RWPE1 (cell line): ENCODE measurements at places on chromosomes 1 and 21.
A peak's percentile ranks its signal among the peaks of the same experiment; 100 is the strongest.

DNA sequence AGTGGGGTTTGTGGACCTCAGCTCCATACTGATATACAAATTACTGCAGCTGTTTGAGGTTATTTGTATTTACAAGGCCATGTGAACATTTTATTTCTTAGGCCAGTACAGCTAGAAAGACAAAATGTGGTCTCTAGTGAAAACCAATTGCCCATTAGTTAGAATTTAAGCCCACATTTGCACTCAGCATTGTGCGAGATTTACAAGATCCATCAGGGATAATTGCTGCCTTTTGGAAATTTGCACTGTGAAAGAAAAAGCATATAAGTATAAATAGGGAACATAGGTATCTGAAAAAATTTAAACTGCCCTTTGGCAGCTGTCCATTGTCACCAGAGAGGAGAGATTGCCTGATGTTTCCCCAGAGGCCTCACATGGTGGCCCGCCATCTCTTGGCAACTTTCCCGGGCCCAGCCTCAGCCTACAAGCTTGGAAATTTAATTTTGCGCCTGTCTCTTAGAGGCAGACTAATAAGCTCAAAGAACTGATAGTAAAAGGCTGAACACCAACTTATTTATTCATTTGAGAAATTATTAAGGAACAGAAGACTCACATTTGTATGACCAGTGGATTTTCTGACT, 120.7 kb downstream of the MAP3K21 start:
- DNase-seq = no peak

GRCh38 chr1:45401524-45401923, 61.3 kb upstream of the MUTYH start:
- no peak for DNase-seq

- peak; percentile 31 for DNase-seq
Measured at GRCh38 chr1:113931451-113931851, 2.3 kb downstream of the HIPK1 start.

GRCh38 chr21:35932232-35932911, 128.0 kb downstream of the SETD4 start:
- peak; percentile 70 for DNase-seq

DNA sequence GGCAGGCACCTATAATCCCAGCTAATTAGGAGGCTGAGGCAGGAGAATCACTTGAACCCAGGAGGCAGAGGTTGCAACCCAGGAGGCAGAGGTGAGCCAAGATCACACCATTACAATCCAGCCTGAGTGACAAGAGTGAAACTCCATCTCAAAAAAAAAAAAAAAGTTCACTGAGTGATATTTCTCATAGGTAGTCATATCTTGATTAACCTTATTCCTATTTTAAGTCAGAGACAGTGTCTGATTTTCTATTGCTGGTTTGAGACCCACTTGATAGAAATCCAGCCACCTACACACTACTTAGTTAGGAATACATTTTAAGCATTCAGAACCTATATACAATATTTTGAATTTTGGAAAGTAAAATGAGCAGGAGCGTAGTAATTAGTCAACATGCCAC, 357.4 kb upstream of the ADGRL2 start:
- DNase-seq = no peak

DNA sequence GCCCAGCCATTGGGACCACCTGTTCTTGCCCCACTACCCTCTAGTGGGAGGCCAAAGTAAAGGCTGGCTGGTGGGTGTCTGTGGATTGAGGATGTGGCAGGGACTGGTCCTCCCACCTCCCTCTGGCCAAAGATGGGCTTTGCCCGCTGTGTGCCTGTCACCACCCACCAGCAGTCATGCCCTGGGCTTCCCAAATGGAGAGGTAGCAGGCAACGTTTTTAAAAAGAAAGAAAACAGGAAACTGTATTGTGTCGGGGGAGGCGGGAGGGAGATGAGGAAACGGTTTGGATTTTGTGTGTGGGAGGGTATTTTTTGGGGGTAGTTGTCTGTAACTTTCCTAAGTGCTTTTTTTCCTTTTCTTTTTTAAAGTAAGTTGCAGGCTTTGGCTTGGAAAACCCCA, 30.1 kb downstream of the SZRD1 start:
- DNase-seq = no peak

DNA sequence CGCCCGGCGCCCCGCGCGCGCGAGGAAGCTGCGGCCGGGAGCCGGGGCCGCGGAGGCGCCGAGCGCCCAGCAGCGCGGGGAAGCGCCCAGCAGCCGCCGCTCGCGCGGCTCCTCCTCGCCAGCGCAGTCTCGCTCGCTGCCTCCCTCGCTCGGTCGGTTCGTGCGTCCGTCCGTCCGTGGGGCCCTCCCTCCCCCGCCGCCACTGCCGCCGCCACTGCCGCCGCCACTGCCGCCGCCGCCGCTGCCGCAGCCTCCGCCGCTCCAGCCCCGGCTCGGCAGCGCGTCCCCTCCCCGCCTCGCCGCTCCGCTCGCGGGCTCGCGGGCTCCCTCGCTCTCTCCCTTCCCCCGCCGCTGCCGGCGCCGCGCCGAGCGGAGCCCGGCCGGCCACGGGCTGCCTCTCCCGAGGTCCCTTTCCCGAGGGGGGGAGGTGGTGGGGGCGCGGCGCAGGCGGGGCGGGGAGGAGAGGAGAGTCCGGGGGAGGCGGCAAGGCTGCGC, at the start of gene KCND3:
KCND3 (minus strand) TSS at position 138 of the 495 bp plus-strand sequence.
- DNase-seq = peak; percentile 14

DNA sequence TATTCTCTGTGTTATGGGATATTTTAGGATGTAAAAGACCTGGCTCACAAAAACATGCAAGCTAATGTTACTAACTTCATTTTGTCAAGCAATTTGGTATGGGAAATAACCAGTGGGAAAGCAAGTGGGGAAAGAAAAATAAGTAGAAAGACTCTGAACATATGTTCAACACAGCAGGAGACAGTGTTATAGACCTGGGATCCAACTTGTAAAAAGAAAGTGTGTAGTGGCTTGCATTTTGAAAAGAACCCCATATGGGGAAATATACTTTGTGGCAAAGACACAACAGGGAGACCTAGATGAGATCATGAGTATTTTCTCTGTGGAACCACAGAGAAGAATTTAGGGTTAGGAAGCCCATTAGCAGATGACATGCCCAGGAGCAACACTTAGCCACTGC, 212.7 kb upstream of the NRIP1 start:
- DNase-seq = no peak

DNA sequence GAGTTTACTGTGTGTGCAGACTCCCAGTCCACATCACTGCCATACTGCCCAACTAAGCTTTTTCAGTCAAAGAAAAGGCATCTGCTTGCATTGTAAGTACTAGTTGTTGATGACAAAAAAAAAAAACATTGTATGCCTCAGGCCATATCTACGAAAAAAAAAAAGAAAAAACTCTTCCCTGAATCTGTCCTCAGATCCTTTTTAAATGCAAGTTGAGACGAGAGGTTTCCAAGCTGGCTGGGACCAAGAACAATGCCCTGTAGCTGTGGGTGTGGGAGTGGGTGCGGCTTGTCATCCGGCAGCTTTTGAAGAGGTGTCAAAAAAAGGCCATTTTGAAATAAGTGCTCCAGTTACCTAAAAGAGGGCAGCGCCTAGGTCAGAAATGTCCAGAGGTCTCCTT, 29.2 kb upstream of the HHAT start:
- DNase-seq = peak; percentile 15

- no peak for DNase-seq
Measured at GRCh38 chr1:32798191-32798590, 19.0 kb downstream of the YARS1 start.

DNA sequence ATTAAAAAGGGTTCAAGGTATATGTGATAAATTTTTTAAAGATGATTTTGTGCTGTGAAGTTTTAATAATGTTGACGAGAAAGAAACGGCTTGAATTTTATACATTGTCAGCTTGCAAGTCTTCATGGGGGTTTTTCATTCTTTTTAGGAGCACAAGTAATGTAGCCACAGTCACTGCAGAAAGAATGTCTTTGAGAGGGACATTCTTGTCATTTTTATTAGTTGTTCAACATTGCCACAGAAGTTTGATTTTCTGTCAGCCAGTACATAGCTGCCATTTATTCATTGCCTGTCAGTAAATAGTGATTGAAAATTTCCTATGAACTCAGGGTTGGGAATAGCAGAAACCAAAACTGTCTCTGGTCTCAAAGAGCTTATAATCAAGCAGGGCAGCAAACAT, 156.3 kb downstream of the DHRS3 start:
- DNase-seq = no peak

- no peak for DNase-seq
Measured at GRCh38 chr1:154846565-154847442, 23.3 kb downstream of the KCNN3 start.
